ENCODE measurements at places on chromosomes 16 and 17.
A peak's percentile ranks its signal among the peaks of the same experiment; 100 is the strongest.

DNA sequence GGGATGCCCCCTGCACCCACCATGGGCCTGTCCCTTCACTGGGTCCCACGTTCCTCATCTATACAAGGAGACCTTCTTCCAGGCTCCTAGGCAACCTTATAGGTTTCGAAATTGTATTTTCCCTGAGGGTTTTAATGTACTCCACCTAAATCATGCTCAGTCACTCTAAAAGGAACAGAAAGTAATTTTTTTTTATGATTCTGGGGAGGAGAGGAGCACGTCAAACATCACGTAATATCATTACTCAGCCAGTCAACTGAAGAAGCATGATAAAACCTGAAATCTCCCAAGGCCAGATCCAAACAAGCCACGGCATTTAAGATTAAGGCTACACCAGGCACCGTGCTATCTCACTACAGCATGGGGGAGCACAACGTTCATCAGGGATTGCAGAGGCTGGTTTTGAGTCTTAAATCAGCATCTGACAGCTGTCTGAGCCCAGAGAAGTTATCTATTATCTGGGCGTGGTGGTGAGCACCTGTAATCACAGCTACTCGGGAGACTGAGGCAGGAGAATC lies 3.9 kb upstream of the TMEM114 start:
- DNase-seq: no peak

GRCh38 chr17:44353672-44354331 lies 8.7 kb downstream of the GRN start:
- DNase-seq: no peak

DNA sequence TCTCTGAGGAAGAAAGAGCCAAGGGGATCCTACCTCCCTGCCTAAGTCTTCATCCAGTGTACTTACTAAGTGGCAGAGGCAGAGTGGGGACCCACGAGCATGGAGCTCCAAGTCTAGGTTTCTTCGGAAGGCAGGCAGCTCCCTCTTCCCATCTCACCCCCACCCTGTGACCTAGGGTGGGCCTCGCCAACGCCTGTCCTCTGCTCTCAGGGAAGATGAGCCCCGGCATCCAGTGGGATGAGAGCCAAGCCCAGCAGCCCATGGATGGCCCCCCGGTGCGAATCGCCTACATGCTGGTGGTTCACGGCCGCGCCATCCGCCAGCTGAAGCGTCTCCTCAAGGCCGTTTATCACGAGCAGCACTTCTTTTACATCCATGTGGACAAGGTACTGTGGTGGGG lies 8.3 kb downstream of the XYLT2 start:
- no peak for DNase-seq

DNA sequence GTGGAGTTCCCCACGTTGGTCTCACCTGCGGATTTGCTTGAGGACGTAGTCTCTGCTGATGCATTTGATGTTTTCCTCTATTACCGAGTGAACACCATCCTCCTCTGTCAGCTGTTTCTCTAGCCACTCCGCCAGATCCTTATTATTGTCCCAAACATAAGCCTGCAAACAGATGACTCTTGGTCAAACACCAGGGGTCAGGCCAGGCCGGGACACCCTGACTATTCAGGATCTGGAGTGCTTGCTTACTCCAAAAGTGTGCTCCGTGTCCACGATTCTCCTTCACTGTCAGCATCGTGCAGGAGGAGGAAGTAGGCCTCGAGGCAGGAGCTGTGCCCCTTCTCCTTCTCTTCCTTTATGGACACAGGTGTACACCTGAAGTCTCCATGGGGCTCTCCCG lies 140.2 kb downstream of the AATF start:
- DNase-seq: no peak

GRCh38 chr16:78562650-78563049 lies 463.2 kb downstream of the WWOX start:
- DNase-seq: no peak

GRCh38 chr17:57694051-57694450 lies 51.0 kb downstream of the CCDC182 start:
- no peak for DNase-seq

- no peak for DNase-seq
Measured at GRCh38 chr17:4548721-4549531, 6.3 kb downstream of the MYBBP1A start.

GRCh38 chr17:80104321-80104955 lies 3.1 kb downstream of the GAA start:
- no peak for DNase-seq

GRCh38 chr16:67240506-67240905 lies 6.8 kb downstream of the FHOD1 start:
- peak; percentile 37 for DNase-seq

- no peak for DNase-seq
Measured at GRCh38 chr16:86205521-86206245, 304.6 kb upstream of the FOXF1 start.

- peak; percentile 75 for DNase-seq
Measured at GRCh38 chr16:76910931-76911330, 280.1 kb upstream of the MON1B start.

- no peak for DNase-seq
Measured at GRCh38 chr17:17664064-17664452, 17.2 kb upstream of the RAI1 start.

DNA sequence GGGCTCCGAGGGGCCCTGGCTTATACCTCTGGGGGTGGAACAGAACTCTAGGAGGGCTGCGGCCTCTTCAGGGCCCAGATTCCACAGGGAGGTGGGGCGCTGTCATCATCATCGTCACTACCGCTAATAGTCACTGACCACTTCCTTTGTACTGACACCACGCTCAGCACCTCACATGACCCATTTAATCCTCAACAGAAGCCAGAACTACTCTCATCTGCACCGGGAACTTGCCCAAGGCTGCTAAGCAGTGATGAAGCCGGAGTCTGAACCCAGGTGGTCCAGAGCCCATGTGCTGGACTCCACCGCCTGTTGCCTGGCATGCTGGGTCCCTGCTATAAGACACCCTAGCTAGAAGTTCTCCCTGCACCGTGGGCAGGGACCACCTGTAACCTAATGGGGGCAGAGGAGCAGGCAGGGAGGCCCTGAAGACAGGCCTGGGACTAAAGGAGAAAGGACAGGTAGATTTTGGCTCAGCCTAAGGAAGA lies 12.0 kb downstream of the UNC13D start:
- DNase-seq: peak; percentile 68

DNA sequence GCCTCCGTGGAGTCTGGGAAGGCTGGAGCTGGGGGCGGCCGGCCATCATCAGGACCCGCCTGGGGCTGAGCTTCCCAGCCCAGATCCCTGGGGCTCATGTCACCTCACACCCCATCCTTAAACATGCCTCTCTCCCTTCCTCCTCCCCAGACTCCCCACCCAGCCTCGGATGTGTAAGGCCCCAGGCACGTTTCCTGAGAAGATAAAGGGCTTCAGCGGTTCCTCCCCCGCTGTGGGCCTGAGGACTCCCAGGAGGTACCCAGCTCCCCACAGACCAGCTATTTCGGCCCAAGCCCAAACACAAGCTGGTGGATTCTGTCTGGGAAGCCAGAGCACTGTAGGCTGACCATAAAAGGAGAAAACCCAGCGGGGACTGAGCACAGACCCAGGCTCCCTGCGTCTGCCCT lies 49.2 kb downstream of the MYH11 start:
- DNase-seq: peak; percentile 23

- DNase-seq: no peak
Measured at GRCh38 chr17:61289408-61290385, 109.9 kb upstream of the TBX2 start.

DNA sequence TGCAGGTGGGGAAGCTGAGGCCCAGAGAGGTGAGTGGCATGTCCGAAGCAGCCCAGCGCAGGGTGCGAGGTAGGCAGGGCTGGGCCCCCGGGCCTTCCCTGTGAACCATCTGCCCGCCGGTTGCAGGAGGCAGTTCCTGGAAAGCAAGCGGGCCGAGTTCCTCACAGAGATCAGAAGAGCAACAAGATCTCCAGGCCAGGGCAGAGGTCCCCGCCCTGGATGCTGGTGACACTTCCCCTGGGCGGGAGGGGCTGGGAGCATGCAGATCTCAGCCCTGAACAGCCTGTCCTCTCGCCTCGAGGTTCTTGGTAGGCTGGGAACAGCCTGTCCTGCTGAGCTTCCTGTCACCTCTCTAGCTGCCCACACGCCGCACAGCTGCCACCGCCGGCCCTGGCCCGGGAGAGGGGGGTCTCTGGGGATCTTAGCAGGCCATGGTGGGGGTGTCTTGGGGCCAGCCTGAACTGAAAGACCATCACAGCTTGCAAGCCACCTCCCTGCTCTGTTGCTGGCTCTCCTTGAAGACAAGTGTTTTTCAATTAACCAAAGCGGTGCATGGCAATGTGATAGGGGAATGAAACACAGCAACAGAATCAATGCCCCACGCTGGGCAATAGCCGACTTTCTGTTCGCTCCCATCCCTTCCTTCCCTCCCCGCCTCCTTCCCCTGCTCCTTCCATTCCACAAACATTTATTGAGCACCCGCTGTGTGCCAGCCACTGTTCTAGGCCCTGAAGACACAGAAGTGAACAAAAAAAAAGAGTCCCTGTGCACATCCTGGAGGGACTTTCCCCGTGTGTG lies 31.7 kb downstream of the SOCS1 start:
- DNase-seq: no peak

GRCh38 chr17:44198721-44199552 lies 747 bp downstream of the ATXN7L3 start:
- DNase-seq: peak; percentile 69

GRCh38 chr16:88534638-88535190 lies 35.5 kb upstream of the ZC3H18 start:
- DNase-seq: peak; percentile 26

GRCh38 chr16:84618581-84619460 lies 943 bp upstream of the COTL1 start:
- DNase-seq: peak; percentile 99

- no peak for DNase-seq
Measured at GRCh38 chr17:82225368-82226029, 3.3 kb upstream of the SLC16A3 start.

DNA sequence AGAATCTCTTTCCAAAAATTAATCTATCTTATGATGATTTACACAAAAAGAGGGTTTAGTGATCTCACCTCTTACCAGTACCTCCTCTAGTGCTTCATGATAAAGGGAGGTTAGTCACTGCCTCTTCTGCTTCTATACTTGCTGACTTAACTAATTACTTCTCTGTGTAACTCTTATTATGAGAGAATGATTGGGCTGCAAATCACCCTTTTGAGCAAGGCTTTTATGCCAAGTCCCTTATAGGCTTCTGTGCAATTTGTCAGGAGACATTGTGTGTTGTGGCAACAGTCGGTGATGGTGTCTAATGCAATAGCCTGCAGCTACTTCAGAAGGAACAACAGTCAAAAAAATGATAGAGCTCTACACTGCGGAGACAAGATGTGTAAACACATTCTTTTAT lies 1568.1 kb upstream of the GOT2 start:
- DNase-seq: no peak

DNA sequence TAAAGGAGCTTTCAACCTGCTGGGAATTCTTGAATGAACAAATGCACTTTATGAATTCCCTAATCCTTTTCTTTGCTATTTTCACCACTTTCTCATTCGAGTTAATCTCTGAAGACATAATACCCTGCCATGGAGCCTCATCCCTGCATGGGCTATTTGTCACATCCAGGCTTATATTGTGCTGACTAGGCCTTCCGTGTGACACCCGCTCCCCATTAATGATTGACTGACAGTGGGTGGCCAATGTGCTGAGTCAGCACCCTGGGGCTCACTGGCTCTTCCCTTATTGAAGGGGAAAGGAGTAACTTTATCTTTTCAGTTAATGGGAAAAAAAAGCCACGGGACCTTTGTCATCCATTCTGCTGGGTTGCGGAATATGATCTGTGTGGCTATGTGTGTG lies 1024.8 kb upstream of the EEF2KMT start:
- DNase-seq: peak; percentile 3

GRCh38 chr17:73541111-73541510 lies 103.1 kb downstream of the SDK2 start:
- DNase-seq: no peak

DNA sequence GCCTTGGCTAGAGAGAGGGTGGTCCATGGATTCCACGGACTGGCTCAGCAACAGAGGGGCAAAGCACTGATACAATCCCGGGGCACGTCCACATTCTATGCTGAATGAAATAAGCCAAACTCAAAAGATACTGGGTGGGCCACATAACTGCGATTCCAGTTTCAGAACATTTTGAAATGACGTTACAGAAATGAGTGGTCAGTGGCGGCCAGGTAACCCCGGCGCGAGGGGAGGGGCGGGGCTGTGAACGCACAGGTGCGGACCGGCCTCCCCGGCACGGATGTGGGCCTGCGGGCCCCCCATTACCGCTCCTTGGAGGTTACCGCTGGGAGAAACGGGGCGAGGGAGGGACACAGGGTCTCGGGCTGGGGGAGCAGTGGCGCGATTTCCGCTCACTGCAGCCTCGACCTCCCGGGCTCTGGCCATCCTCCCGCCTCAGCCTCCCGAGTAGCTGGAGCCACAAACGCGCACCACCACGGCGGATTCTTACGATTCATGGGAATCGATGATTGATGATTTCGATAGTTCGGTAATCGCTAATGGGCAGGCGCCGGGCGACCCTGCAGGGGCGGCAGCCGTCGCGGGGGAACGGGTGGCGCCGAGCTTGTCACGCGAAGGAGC lies 559 bp downstream of the MVD start:
- DNase-seq: no peak

DNA sequence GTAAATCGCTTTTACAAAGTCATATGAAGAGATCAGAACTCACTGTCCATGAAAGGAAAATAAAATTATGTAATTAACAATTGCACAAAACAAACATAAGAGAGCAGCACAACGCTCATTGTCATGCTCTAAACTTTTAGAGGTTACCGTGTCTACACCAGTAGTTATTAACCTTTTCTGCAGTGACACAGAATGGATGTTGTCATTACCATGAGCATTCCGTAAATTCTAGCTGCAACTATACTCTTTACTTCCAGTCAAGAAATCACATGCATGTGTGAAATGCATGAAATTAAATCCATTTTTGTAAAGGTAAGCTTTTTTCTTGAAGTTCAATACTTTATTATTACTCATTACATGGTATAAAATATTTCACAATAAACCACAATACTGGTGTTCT lies 38.2 kb downstream of the USP32 start:
- DNase-seq: no peak

- DNase-seq: peak; percentile 18
Measured at GRCh38 chr16:4767872-4768548, 1.0 kb upstream of the ZNF500 start.

DNA sequence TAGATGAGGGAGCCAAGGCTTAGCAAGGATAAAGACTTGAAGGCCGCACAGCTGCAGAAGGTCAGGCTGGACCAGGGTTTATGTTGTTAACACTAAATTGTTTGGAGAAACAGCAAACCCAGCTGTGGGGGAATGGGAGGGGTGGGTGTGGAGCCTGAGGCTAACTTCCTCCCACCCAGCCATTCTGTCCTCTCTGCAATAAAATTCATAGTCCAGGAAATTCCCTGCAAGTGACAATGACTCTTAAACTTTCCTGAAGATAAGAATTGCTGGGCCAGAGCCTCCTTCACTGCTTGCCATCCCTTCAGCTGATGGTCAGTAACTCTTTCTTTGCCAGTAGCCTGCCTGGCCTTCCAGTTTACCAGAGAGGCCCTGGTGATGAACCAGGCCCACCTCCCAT lies 19.4 kb upstream of the ATP5MC1 start:
- DNase-seq: no peak
